Retina (tissue), 1 donor: ENCODE measurements at places on chromosomes 7 and 10.
A peak's percentile ranks its signal among the peaks of the same experiment; 100 is the strongest.

DNA sequence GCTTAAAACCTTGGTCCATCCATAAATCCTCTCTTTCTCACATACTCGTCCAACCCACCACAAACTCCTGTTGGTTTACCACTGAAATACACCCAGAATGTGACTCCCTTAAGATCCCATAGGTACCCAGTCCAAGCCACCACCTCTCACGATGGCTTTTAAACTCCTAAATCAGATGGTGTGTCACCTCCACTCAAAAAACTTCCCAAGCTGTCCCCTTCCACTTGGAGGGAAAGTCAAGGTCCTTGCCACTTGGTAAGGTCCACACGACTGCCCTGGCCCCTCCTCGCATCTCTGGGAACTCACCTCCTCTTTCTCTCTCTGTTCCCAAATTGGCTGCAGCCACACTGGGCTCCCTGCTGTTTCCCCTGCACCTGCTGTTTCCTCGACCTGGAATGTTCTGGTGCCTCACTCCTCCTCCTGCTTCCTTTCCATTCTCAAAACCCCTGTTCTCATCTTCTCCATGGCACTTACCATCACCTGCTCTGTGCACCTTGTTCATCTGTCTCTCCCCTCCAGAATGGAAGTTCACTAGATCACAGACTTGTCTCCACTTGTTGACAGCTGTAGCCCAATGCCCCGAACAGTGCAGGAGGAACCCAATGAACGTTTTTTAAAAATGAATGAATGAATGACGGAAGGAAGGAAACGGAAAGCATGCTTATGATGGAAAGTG, 23.0 kb downstream of the ZFAND2A start:
- DNase-seq: peak; percentile 27

DNA sequence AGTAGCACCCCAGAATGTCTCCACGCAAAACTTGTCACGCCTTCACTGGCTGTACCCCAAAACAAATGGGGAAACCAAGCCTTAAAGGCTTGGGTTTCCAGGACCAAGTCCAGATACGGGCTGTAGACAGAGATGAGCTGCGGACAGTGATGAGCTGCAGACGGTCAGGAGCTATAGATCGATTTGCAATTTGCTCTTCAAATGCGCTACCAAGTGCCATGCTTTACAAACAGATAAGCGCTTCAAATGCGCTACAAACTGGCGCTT, 658 bp upstream of the SGCE start:
- peak; percentile 84 for DNase-seq

DNA sequence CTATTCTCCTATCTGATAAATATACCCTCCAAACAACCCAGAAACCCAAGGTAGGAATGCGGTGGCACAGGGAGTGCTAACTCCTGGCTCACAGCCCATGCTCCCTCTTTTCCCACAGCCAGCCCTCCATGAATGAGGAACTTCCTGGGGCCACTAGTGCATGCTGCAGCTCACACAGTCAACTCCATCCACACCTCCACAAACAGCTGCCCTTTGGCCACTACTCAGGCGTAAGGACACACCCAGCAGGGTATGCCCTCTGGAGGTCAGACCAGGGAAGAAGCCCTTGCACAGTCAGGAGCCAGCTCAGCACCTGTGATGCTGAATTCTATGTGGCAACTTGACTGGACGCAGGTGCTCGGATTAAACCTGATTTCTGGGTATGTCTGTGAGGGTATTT, 85.2 kb upstream of the PIK3CG start:
- DNase-seq: no peak

DNA sequence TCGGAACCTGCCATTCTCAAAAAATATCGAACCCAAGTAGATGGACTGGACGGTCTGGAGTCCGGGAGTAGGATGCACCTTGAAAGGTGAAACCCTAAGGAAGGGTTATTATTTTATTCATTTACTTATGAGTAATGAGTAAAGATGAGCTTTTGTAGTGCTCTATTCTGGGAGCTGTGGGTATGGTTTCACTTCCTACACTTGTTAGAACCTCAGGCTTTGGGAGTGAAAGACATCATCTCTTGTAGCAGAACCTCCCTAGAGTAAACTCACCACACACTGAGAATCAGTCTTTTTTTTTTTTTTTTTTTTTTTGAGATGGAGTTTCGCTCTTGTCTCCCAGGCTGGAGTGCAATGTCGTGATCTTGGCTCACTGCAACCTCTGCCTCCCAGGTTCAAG, 389.4 kb upstream of the AUTS2 start:
- DNase-seq: no peak

DNA sequence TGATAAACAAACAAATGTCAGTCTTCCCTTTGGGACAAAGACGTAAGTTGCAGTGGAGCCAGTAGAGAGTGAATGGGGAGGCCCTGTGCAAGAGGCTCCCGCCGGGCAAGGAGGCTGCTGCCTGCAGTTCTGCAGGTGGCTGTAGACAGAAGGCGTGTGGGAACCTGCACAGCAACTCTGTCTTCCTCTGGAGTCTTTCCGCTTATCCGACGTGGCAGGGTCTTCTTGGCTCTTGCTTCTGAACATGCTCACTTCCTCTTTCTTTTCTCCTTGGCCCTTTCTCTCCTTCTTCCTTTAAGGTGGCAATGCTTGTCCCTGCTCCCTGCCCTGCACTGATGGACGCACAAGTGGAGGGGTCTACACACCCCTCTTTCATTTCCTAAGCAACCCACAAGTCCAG, 122.5 kb downstream of the HIPK2 start:
- peak; percentile 14 for DNase-seq

DNA sequence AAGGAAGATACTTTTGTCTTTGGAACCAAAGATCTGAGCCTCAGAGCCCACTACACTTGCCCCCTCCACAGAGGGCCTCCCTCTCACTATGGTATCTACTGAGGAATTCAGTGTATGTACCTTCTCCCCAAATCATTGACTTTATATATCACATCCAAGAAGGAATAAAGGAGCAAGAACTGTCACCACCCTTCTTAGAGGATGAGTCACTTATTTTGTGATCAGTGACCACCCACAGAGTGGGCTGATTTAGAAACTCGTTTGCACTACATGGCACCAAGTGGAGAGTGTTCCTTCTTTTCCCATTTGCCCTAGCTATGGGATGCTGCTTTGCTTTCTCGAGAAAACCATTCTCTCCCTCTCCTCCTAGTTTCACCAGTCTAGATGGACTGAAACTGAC, 5.7 kb downstream of the TMEM243 start:
- DNase-seq: no peak

DNA sequence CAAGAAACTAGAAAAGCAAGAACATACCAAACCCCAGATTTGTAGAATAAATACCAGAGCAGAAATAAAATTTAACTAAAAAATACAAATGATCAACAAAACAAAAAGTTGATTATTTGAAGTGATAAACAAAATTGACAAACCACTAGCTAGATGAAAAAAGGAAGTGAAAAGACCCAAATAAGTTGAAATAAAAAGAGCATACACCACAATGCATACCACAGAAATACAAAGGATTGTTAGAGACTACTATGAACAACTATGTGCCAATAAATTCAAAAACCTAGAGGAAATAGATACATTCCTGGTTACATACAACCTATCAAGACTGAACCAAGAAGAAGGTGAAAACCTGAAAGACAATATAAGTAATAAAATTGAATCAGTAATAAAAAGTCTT, 333.4 kb downstream of the SH2D4B start:
- DNase-seq: no peak

DNA sequence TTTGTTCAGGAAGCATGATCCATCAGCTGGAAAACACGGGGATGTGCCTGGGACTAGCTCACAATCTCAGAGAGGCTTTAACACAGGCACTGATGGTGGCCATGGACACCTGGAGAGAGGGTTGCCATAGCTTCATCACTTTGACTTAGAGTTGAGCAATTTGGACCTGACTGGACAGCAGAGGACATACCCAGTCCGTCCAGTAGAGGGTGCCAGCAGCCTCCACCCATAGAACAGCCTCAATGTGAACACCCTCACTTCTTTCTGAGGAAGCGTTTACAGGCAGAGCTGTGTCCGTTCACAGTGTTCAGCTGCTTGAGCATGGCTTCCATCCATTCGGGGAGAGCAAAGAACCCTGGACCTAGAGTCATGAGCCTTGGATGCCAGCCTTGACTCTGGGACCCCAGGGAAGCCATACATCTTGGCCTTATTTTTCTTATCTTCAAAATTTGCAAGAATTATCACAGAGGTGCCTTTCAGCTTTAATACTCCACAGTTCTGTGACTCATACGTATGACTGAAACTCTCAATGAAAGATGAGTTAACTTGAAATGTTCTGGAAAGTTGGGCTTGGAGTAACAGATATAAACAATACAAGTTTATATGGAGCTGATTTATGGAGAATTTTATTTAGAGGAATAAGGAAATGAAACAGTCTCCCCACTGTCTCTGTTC, 302.9 kb upstream of the PODXL start:
- DNase-seq: peak; percentile 81

DNA sequence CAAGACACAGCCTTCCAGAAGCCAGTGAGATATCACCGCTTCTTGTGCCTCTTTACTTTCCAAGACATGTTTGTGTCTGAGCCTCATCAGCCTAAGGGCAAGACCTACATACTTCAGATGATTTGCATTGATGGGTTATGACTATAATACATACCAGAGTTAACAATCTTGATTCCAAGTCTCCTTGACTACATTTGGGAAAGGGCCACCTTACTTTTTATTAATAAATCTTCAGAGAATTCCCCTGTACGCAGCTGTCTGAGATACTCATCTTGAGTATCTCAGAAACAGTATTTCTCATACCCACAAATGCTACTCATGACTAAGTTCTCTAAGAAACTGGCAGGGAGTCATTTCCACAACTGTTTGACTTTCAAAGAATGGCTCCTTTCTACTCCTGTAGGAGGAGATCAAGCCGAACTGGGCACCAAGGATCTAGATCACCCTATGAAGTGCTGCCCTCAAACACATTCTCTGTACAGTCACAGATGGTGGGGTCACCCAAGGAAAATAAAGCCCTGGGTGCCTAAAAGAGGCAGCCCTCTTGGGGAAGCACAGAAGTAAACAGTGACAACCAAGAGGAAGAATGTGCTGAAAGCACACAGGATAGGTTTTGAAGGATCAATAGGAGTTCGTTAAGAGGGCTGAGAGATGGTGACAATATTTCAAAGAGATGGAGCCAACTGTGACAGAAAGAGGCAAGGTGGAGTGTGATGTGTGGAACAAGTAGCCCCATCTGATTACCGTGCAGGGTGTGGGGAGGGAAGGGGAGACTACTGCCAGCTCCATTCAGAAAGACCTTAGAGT, 138.9 kb downstream of the JAZF1 start:
- no peak for DNase-seq

- no peak for DNase-seq
These were observed 71.3 kb downstream of the PTN start for GRCh38 chr7:137272249-137272648.

DNA sequence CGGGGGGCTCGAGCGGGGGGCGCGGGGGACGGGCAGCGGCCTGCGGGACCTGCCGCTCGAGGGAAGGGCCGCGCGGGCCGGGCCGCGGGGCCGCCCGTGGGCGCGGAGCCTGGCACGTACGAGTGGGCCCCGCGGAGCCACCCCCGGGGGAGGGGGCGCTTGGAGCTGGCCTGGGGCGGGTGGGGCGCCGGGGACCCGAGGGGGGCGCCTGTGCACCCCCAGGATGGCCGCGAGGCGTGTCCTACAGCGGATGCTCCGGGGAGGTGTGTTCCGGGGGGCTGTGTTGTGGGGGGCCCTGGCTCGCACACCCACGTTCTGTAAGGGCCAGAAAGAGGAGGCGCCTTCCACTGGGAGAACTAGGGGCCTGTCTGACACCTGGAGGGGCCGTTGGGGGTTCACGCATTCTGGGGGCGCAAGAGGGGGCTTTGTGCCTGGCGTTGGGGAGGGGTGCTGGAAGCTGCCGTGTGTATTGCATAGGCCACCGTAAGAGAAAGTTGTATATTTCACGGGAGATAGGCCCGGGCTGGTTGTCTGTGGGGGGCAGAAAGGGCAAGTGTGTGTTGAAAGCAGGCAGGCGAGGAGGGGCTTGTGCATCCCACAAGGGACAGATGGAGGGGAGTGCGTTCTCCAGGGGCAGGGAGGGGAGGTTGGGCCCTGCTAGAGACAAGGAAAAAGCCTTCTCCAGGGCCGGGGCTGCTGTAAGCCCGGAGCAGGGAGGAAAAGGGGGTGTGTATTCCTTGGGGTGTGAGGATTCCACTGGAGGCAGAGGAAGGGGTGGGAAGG, 663 bp downstream of the VPS37D start:
- peak; percentile 66 for DNase-seq

GRCh38 chr10:112040696-112041095, 142.9 kb downstream of the GPAM start:
- no peak for DNase-seq

DNA sequence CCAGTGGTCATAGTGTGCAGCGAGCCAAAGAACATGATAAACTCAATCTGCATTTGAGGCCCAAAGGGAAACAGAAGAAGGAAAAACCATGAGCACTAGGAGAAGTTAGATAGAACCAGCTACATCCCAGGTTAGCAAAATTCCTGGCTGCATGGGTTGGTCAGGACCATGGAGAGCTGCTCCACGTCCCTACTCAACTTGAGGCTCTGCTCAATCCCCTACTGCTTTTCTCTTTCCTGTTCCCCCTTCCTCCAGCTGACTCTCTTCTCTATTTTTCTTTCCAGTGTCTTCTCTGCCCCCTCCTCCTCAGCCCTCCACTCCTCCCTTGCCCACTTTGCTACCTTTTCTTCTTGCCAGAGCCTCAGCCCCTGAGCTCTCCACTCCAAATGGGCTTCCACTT, 21.9 kb upstream of the VSIR start:
- no peak for DNase-seq

DNA sequence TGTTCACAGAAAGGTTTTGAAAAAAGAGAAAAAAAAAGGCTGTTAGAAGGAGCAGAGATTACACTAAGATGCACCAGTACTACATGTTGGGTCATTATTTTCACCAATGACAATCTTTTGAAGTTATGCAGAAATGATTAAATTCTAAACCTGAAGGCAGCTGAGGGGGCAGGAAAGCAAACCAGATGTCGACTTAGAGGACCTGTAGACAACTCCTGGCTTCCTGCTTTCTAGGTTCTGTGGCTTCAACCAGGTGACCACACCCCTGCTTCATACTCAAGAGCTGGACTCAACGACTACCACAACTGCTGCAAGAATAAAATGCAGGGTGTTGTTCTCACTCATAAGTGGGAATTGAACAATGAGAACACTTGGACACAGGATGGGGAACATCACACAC, 30.0 kb downstream of the MYOF start:
- no peak for DNase-seq

- peak; percentile 15 for DNase-seq
These were observed 100.1 kb upstream of the COL1A2 start for GRCh38 chr7:94294471-94295131.

- DNase-seq: no peak
These were observed 103.6 kb downstream of the PRPF18 start for GRCh38 chr10:13690281-13690825.

DNA sequence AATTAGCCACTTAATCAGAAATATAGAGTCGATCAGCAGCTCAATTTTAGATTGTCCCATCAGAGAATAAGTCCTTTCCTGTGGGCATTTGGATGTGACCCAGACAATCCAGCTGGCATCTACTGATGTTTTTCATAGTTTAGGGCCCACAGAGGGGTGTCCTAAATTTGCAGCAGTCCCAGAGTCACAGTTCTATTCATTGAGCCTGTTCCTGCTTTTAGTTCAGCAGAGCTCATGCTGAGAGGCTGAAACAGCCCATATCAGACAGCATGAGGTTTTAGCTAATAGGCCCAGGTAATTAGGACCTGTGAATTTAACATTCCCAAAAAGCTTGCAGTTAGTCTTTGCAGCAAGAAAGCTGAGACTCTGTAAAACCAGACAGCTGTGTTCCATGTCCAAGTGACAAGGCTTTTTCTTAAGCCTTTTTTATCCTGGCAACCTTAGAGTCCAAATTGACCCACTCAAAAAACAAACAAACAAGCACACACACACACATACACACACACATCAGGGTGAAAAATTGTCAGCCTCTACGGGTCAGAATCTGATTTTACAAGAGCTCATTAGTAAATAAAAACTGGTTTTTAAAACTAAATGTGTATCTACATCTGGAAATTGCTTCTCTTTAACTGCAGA, 33.7 kb downstream of the ANKIB1 start:
- peak; percentile 11 for DNase-seq
